Panc1 (cell line): ENCODE measurements at places on chromosomes 3 and 15. TPM values are rescaled to one million over a fixed set of nuclear protein-coding genes. Genes with fewer than 3 reads are reported as not detected.

GRCh38 chr3:13647298-13648059, 98.6 kb downstream of the FBLN2 start:
- H3K27ac ChIP-seq, result no peak overlapping the region
- H3K27me3 ChIP-seq, result no peaks in the 10 kb centered on the region
- DNase-seq, result no peak
- H3K4me3 ChIP-seq, result no peak overlapping the region
- H3K36me3 ChIP-seq, result no peaks in the 10 kb centered on the region

- no peak for DNase-seq
- peaks cover 12% of the 10 kb centered on the region; the same call in 1 of the 2 replicates for H3K4me1 ChIP-seq
- H3K27me3 ChIP-seq, result no peaks in the 10 kb centered on the region
- no peak overlapping the region for H3K27ac ChIP-seq
Observed at GRCh38 chr3:73041537-73041936, 19.9 kb upstream of the EBLN2 start.

DNA sequence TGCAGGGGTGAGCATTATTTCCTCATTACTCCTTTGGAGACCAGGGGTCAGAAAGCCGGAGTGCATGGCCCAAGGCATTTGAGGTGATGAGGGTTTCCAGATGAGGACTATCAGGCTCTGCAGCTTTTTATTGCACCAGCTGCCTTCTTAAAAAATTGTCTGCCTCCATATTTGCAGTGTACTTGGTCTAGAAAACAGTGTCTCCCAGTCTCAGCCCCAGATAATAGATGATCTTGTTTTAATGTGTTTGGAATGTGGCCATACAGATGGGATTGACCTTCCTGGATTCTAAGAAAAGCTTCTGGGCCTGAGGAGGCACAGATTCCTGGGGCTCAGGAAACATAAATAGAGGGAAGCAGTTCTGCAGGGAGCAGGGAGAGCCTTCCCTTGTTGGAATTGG, 123.3 kb downstream of the GABRG3 start:
- H3K27ac ChIP-seq, result no peak overlapping the region
- no peaks in the 10 kb centered on the region for H3K36me3 ChIP-seq
- H3K4me3 ChIP-seq, result no peak overlapping the region
- no peaks in the 10 kb centered on the region for H3K4me1 ChIP-seq

GRCh38 chr15:80936288-80937078, 53.1 kb downstream of the MESD start:
- H3K4me3 ChIP-seq, result no peak overlapping the region
- no peaks in the 10 kb centered on the region for H3K36me3 ChIP-seq
- no peaks in the 10 kb centered on the region for H3K27me3 ChIP-seq
- H3K4me1 ChIP-seq, result no peaks in the 10 kb centered on the region
- H3K27ac ChIP-seq, result no peak overlapping the region
- DNase-seq, result no peak

- DNase-seq, result no peak
- no peak overlapping the region for H3K27ac ChIP-seq
- H3K36me3 ChIP-seq, result no peaks in the 10 kb centered on the region
- no peaks in the 10 kb centered on the region for H3K27me3 ChIP-seq
Observed at GRCh38 chr3:73727854-73728253, 103.1 kb upstream of the PDZRN3 start.

DNA sequence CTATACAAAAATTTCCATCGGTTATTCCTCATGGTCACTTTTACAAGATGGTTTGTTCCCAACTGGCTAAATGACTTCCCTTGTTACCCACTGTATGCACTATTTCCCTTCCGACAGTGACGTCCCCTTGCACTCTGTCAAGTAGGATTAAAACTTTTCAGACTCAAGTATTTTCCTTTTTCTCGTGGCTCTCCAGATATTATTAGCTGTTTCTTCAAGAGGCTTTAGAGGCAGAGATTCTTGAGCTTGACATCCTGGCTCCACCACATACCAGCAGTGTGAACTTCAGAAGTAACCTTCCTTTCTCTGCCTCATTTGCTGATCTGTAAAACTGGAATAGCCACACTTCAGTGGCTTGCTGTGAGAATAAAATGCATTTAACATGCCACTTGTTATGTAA, 14.0 kb downstream of the CSNK1G1 start:
- no peak overlapping the region for H3K27ac ChIP-seq
- no peak for DNase-seq
- no peaks in the 10 kb centered on the region for H3K27me3 ChIP-seq
- H3K36me3 ChIP-seq, result no peaks in the 10 kb centered on the region
- H3K4me3 ChIP-seq, result no peak overlapping the region

GRCh38 chr3:141241616-141242376, 10.2 kb downstream of the PXYLP1 start:
- no peaks in the 10 kb centered on the region for H3K4me1 ChIP-seq
- H3K27ac ChIP-seq, result no peak overlapping the region
- no peak for DNase-seq
- H3K27me3 ChIP-seq, result no peaks in the 10 kb centered on the region; the same call in 1 of the 2 replicates

- H3K27me3 ChIP-seq, result no peaks in the 10 kb centered on the region
- no peak overlapping the region for H3K4me3 ChIP-seq
- no peaks in the 10 kb centered on the region for H3K36me3 ChIP-seq
- H3K27ac ChIP-seq, result no peak overlapping the region
Observed at GRCh38 chr3:50217681-50218080, 12.6 kb downstream of the SLC38A3 start.

GRCh38 chr3:112799946-112800345, 46.7 kb downstream of the CD200R1L start:
- no peak overlapping the region for H3K4me3 ChIP-seq
- H3K36me3 ChIP-seq, result no peaks in the 10 kb centered on the region
- no peak overlapping the region for H3K27ac ChIP-seq
- DNase-seq, result no peak
- H3K27me3 ChIP-seq, result no peaks in the 10 kb centered on the region

DNA sequence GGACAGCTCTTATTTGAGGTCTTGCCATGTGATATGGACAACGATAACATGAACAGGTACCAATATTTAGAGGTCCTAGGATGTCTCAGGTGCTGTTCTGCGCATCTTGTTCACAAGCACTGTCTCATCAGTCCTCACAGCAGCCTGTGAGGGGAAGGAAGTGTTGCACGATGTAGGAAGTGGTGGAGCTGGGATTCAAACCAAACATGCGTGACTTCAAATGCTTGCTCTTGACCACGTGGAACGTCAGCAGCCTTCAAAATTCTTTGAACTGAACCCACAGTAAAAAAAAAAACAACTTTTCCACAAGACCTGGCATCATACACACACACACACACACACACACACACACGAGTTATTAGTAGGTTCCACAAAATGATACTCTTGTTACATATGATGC, 153.4 kb upstream of the SMAD3 start:
- H3K36me3 ChIP-seq, result no peaks in the 10 kb centered on the region
- H3K4me1 ChIP-seq, result peaks cover 25% of the 10 kb centered on the region
- H3K4me3 ChIP-seq, result no peak overlapping the region
- H3K27me3 ChIP-seq, result no peaks in the 10 kb centered on the region

GRCh38 chr3:16869261-16870005, 15.3 kb upstream of the PLCL2 start:
- no peak overlapping the region for H3K27ac ChIP-seq
- H3K27me3 ChIP-seq, result no peaks in the 10 kb centered on the region
- no peak for DNase-seq
- H3K36me3 ChIP-seq, result no peaks in the 10 kb centered on the region
- H3K4me1 ChIP-seq, result no peaks in the 10 kb centered on the region

GRCh38 chr3:53833700-53834099, 12.5 kb downstream of the CHDH start:
- no peak for DNase-seq
- no peaks in the 10 kb centered on the region for H3K4me1 ChIP-seq

GRCh38 chr3:130093741-130094391, 12.2 kb downstream of the ALG1L2 start:
- no peaks in the 10 kb centered on the region for H3K4me1 ChIP-seq
- H3K4me3 ChIP-seq, result no peak overlapping the region
- no peaks in the 10 kb centered on the region for H3K36me3 ChIP-seq
- H3K27ac ChIP-seq, result no peak overlapping the region

DNA sequence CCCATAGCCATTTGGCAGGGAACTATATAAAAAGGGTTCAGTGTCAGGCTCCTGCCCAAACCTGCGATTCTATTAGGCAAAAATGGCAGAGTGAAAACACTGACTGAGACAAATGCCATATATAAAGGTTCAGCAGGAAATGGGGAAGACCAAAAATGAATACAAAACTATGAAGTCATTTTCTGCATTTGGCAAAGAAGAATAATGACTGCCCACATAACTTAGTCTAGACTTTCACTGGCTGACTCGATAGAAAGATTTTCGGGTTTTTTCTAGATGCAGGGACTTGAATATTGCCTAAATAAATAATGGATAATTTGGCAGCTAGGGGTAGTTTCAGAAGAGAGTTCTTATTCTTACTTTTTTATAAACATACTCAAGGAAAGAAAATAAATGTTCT, 178.0 kb downstream of the TPRG1 start:
- no peaks in the 10 kb centered on the region for H3K36me3 ChIP-seq
- H3K27ac ChIP-seq, result no peak overlapping the region
- no peaks in the 10 kb centered on the region for H3K27me3 ChIP-seq
- DNase-seq, result no peak
- H3K4me1 ChIP-seq, result no peaks in the 10 kb centered on the region

DNA sequence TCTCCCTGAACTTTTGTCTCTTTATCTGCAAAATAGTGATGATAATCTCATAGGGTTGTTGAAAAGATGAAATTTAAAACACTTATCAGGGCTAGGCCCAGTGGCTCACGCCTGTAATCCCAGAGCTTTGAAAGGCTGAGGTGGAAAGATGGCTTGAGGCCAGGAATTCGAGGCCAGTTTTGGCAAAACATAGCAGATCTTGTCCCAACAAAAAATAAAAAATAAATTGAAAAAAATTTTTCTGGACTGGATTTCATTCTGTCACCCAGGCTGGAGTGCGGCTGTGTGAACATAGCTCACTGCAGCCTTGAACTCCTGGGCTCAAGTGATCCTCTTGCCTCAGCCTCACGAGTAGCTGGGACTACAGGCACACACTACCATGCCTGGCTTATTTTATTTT, 29.6 kb downstream of the LMLN start:
- H3K36me3 ChIP-seq, result no peaks in the 10 kb centered on the region
- no peak overlapping the region for H3K4me3 ChIP-seq
- DNase-seq, result no peak
- no peaks in the 10 kb centered on the region for H3K27me3 ChIP-seq
- no peaks in the 10 kb centered on the region for H3K4me1 ChIP-seq

DNA sequence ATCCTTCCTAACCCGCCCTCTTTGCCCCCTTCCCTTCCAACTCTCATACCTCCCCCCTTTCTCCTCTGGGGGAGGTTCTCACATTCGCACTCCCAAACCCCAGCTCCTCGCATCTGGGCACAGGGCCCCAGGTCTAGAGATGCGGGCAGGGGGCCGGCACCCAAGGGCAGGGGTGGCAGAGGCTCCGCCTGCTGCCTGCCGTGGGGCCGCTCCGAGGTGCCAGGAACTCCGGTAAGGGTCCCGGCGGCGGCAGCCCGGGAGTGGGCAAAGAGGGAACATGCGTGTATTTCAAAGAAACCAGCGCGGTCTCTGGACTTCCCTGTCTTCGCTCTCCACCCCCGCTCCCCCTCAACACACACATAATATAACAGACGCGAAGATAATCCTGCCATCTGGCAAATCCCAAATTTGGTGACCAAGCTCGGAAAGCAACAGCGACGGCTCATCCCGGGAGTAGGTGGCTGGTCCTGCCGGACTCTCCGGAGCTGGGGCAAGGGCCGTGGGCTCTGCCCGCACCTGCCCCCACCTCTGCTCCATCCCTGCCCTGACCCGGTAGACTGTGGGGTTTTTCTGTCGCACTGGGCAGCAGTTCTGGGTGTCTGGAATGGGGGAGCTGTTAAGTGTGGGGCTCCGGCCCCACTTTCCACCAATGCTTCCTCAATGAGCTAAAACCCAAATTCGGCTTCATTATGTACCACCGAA, 31.0 kb downstream of the NR2F2 start:
- no peak for DNase-seq
- no peak overlapping the region for H3K27ac ChIP-seq
- no peaks in the 10 kb centered on the region for H3K27me3 ChIP-seq
- H3K4me3 ChIP-seq, result no peak overlapping the region
- no peaks in the 10 kb centered on the region for H3K36me3 ChIP-seq

- H3K4me3 ChIP-seq, result no peak overlapping the region
- no peaks in the 10 kb centered on the region for H3K36me3 ChIP-seq
- no peak for DNase-seq
- H3K27ac ChIP-seq, result no peak overlapping the region
- no peaks in the 10 kb centered on the region for H3K4me1 ChIP-seq
Observed at GRCh38 chr15:68384451-68385239, 47.3 kb downstream of the ITGA11 start.

DNA sequence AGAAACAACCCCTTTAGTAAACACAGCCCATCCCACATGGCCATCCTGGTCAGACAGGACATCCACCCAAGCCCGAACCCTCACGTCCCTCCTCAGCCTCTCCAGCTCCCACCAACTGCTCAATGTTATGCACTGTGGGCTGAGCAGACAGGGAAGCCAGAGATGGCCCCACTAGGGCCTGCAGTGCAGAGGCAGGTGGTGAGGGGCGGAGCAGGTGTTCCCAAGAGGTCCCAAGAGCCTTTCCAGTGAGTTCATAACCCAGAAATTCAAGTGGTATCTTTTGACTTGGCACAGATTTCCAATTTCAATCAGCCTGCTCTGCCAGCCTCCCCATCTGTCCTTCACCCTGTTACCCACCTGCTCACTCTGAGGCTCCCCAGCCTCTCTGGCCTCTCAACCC, 130.3 kb downstream of the LIPC start:
- H3K27ac ChIP-seq, result no peak overlapping the region
- H3K4me3 ChIP-seq, result no peak overlapping the region
- H3K4me1 ChIP-seq, result no peaks in the 10 kb centered on the region
- no peaks in the 10 kb centered on the region for H3K36me3 ChIP-seq
- H3K27me3 ChIP-seq, result no peaks in the 10 kb centered on the region

DNA sequence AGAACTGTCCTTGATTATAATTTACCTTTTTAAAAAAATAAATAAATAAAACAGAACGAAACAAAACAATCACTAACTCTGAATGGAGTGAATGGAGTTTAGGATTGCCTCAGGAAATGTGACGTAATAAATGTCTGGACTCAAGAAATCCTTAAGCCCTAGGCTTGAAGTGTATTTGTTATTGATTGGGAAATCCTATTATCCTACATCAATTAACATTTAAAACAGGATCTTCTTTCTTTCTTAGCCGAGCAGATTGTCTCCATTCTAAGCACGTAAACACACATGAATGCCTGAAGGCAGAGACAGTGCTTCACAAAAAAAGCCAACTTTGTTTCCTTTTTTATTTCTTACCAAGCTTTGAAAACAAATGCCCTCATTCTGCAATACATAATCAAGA, 33.4 kb downstream of the KAT2B start:
- no peak for DNase-seq
- H3K36me3 ChIP-seq, result no peaks in the 10 kb centered on the region
- H3K27ac ChIP-seq, result no peak overlapping the region
- H3K4me3 ChIP-seq, result no peak overlapping the region
- no peaks in the 10 kb centered on the region; the same call in 1 of the 2 replicates for H3K4me1 ChIP-seq

ADCY5 gene
- total RNA-seq, result 1.4 TPM

RETNLB gene
- not detected for total RNA-seq

RBP2 gene
- not detected for total RNA-seq

GNAI2 gene
- total RNA-seq, result 170 TPM

WDR93 gene
- 0.18 TPM for total RNA-seq

DLL4 gene
- total RNA-seq, result 0.31 TPM

ATP8B4 gene
- not detected for total RNA-seq

SNRPN gene
- total RNA-seq, result 75.1 TPM

LRTM1 gene
- total RNA-seq, result not detected

KPNA4 gene
- total RNA-seq, result 84.4 TPM

IL17RC gene
- 23.6 TPM for total RNA-seq

ILDR1 gene
- total RNA-seq, result not detected

ITGA11 gene
- 0.28 TPM for total RNA-seq

DAZL gene
- total RNA-seq, result not detected

RNF13 gene
- 76.9 TPM for total RNA-seq

GOLGA6L2 gene
- not detected for total RNA-seq

SEMA3G gene
- 1.6 TPM for total RNA-seq

CCRL2 gene
- not detected for total RNA-seq

CDHR4 gene
- not detected for total RNA-seq

EHD4 gene
- total RNA-seq, result 43.2 TPM
